ENCODE measurements at places on chromosomes 5 and 9.

DNA sequence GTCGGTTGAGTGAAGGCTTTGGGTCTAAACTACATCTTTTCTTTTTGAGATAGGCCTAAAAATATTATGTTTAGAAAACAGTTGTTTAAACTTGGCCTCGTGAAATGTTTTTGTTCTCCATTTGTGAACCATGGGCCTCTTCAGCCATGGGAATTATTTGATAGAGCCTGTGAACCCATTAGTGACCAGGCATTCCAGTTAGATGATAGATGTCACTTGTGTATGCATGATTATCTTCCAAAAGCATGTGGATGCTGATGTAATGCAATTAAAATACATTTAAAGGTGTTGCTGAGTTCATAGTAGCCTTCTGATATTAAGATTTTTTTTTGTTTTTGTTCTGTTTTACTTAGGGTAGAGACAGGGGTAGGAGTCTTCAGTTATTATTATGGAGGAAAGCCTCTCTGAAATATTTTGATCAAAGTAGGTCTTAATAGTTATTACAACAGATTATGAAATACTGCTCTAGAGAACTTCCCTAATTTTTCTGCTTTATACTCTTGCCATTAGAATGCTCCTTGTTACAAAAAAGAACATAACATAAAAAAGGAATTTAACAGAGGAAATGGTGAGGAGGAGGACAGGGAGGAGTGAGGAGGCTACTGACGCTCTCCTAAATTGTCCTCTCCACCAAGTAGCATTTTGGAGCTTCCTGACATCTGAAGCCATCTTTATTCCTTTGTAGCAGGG is 32.9 kb downstream of the CPEB4 start:
- H3K27ac ChIP-seq: no peak overlapping the region
- H3K4me3 ChIP-seq: no peak overlapping the region
- peaks cover 21% of the 10 kb centered on the region for H3K4me1 ChIP-seq
- no peak for DNase-seq

- H3K4me1 ChIP-seq: no peaks in the 10 kb centered on the region
- no peaks in the 10 kb centered on the region for H3K36me3 ChIP-seq
- no peak overlapping the region for H3K4me3 ChIP-seq
These were observed 79.2 kb downstream of the DPYSL3 start for GRCh38 chr5:147430628-147431027.

GRCh38 chr9:32431940-32432555 is 47.6 kb downstream of the ACO1 start:
- no peaks in the 10 kb centered on the region for H3K4me1 ChIP-seq
- H3K4me3 ChIP-seq: no peak overlapping the region
- H3K36me3 ChIP-seq: peaks cover 17% of the 10 kb centered on the region
- no peak overlapping the region for H3K27ac ChIP-seq

DNA sequence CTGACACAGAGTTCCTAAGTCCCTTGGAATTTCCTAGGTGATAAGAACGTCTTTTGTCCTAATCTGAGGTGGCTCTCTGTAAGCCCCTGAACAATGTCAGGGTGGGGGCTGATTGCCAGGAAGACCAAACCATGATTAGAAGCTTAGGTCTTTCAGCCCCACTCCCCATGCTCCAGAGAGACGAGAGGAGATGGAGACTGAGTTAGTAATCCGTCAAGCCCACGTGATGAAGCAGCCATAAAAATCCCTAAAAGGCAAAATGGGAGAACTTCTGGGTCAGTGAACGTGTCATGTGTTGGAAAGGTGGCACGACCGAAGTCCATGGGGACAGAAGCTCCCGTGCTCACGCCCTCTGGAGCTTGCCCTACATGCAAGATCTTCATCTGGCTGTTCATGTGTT is 85.6 kb downstream of the RAD23B start:
- no peaks in the 10 kb centered on the region for H3K27me3 ChIP-seq
- H3K36me3 ChIP-seq: no peaks in the 10 kb centered on the region
- no peaks in the 10 kb centered on the region for H3K4me1 ChIP-seq
- no peak for DNase-seq
- H3K27ac ChIP-seq: no peak overlapping the region

GRCh38 chr5:161966564-161966963 is 101.0 kb upstream of the GABRG2 start:
- no peaks in the 10 kb centered on the region for H3K36me3 ChIP-seq
- H3K4me1 ChIP-seq: no peaks in the 10 kb centered on the region
- no peak for DNase-seq
- H3K4me3 ChIP-seq: no peak overlapping the region
- no peaks in the 10 kb centered on the region for H3K27me3 ChIP-seq

DNA sequence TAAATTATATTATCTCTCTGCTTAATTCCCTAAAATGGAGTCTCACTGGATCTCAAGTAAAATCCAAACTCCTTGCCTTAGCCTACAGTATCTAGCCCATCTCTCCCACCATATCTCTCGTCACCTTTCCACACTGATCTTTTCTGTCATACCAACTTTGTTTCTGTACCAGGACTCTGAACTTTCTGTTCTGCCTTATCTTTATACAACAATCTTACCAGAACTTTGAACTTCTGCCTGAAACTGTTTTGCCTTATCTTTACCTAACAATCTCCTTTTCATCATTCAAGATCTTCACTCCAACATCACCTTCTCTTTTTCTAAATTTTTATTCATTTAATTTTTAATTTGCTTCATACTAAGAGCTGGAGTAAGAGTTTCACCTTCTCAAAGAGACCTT is 139.0 kb downstream of the CPLANE1 start:
- peaks cover 16% of the 10 kb centered on the region for H3K4me1 ChIP-seq
- DNase-seq: no peak
- H3K4me3 ChIP-seq: no peak overlapping the region
- no peaks in the 10 kb centered on the region for H3K36me3 ChIP-seq
- no peaks in the 10 kb centered on the region for H3K27me3 ChIP-seq
- no peak overlapping the region for H3K27ac ChIP-seq

DNA sequence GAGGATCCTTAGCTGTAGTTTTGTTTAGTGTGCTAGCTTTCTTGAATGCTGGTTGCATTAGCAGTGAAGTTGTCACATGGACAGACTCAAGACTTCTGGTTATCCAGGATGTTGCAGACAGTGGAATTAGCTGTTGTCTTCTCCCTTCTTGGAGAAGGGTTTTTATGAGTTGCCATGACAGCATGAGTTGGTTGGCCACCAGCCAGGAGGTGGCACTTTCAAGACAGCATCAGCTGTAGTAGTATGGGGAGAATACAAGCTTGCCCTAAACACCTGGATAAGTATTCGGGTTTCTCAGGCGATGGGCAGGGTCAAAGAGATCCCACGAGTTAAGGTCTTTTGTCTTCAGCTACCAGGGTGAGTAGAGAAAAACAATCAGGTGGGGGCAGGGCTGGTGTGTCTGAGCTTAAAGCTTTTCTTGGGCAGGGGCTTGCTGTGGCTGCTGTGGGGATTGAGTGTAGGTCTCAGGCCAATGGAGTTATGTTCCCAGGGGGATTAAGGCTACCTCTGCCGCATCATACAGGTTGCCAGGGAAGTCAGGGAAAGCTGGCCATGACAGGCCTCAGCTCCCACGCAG is 7.7 kb upstream of the C5orf47 start:
- no peaks in the 10 kb centered on the region for H3K36me3 ChIP-seq
- DNase-seq: no peak
- no peaks in the 10 kb centered on the region for H3K4me1 ChIP-seq
- no peak overlapping the region for H3K27ac ChIP-seq
- no peak overlapping the region for H3K4me3 ChIP-seq
- H3K27me3 ChIP-seq: peaks cover 15% of the 10 kb centered on the region

DNA sequence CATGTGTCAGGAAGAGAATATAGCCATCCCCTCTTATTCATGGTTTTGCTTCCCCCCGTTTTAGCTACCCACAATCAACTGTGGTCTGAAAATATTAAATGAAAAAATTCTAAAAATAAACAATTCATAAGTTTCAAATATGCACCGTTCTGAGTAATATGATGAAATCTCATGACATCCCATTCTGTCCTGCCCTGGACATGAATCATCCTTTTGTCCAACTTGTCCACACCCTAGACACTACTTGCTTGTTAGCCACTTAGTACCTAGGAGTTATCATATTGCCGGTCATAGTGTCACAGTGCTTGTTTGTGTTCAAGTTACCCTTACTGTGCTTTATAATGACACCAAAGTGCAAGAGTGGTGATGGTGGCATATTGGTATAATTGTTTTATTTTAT is 113.5 kb downstream of the CAAP1 start:
- H3K36me3 ChIP-seq: no peaks in the 10 kb centered on the region
- H3K27me3 ChIP-seq: no peaks in the 10 kb centered on the region
- no peak overlapping the region for H3K4me3 ChIP-seq
- no peak overlapping the region for H3K27ac ChIP-seq
